GM04504 (cell line): ENCODE measurements at places on chromosomes 6 and 20.

- DNase-seq = no peak
These were observed 43.7 kb downstream of the CDH22 start for GRCh38 chr20:46264391-46265266.

DNA sequence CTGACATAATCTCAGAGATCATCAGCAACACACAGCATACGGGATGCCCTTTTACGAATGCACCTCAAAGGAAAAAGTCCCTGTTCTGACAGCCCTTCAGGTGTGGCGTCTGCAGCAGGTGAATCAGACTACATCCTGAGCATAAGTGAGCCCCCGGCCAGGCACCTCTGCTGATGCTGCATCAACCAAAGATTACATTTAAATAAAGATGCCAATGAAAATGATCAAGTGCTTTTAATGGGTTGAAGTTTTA is 58.7 kb downstream of the INSM1 start:
- DNase-seq = no peak

DNA sequence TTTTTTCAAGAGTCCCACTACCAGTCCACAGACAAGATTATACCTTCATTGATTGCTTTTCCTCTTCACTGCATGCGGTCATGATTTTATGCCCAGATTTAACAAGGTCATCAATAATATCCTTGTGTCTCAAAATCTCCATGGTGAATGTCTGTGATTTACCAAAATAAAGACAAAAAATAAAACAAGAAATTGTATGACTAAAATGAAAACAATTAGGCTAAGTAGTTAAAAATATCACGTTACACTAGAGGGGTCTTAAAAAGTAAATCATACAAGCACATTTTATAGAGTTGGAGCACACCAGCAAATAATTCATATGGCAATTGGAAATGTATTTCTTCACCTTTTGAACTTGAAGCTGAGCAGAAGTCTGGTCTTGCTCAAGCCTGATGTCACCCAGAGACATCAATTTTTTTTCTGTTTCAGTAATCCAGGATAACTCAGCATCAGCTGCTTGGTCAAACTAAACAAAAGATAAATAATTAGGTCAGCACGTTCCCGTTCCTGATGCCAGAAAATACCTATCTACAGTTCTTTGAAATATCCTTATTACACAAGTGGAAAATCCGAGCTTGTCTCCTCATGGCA is 125.4 kb downstream of the DST start:
- DNase-seq = peak; percentile 57

GRCh38 chr6:163707387-163708355 is 293.2 kb downstream of the QKI start:
- no peak for DNase-seq

- no peak for DNase-seq
These were observed 12.5 kb downstream of the PTK7 start for GRCh38 chr6:43088654-43089056.

GRCh38 chr6:138261116-138261780 is 43.0 kb upstream of the PBOV1 start:
- DNase-seq = no peak

DNA sequence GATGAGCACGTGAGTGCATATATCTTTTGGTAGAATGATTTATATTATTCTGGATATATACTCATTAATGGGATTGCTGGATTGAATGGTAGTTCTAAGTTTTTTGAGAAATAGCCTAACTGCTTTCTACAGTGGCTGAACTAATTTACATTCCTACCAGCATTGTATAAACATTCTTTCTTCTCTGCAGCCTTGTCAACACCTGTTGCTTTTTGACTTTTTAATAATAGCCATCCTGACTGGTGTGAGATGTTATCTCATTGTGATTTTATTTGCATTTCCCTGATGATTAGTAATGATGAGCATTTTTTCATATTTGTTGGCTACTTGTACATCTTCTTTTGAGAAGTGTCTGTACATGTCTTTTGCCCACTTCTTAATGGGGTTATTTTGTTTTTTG is 116.3 kb downstream of the ADTRP start:
- DNase-seq = no peak

GRCh38 chr6:170080169-170080827 is 210.6 kb downstream of the DLL1 start:
- no peak for DNase-seq

GRCh38 chr6:43455531-43456428 is at the start of gene DLK2:
Gene DLK2 (minus strand): TSS chr6:43455548. CDS start chr6:43454825, 723 bp downstream.
- no peak for DNase-seq

DNA sequence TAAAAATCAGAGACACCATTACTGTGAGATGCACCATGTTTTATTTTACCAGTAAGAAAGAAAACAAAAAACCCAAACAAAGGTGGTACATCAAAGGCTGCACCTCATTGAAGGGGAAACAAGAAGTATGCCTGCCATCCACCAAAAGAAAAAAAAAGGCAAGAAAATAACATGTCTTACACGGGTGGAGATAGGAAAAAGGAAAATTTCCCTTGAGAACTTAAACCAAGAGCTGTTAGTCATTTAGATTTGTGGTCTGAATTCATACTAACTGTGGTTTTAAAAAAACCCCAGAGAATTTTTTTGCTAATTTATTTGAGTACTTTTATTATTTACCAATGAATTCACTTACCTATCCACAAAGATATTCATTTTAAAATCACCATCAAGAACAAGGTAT is 144.0 kb downstream of the LRRC1 start:
- no peak for DNase-seq

DNA sequence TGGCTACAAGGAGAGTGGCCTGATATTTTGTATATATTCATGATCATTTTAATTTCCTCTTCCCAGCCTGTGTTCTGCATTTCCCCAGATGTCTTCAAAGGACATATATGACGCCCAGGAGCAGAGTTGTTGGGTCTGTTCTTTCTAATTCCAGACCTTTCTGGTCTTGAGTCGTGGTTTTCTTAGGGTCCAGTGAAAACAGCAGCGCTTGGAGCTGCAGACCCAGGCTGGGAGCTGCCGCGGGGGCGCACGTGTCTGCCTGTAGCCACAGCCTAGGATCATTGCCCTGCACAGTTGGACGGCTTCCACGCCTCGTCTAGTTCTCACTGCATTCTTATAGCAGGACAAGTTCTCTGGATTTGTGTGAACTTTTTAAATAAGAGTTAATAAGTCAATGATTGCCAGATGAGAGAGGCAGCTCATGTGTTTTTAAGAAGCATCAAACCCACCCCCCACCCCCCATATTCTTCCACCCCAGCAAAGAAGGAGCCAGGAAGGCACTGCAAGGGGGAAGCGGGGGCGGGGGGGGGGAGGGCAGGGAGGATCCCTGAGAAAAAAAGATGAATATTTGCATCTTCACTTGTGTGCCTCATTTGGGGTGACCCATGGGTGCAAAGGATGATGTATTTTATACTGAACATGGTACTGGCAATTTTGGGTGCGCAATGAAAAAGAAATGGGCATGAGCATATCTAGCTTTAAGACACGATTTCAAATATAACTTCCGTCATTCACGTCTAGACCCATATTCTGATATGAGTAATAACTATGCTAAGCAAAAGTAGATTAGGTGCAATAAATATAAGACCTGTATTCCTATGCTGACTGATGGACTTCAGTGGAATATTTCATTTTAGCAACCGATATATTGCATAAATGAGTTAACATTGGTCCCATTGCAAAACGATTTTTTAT is 160.0 kb downstream of the TBXT start:
- DNase-seq = no peak

GRCh38 chr6:42049948-42050296 is 402 bp upstream of the TAF8 start:
- no peak for DNase-seq

DNA sequence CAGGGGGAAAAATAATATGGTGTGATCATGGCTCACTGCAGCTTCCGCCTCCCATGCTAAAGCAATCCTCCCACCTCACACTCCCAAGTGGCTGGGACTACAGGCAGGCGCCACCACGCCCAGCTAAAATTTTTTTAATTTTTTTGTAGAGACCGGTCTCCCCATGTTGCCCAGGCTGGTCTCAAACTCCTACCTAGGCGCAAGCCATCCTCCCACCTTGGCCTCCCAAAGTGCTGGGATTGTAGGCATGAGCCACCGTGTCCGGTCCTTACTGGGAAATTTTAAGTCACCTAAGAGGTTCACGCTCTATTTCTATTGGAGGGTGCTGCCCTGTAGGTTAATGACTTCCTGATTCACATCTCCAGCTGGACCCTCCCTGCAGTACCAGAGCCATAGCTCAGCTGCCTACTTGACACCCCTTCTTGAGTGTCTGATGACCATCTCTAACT is 626 bp upstream of the CDK5RAP1 start:
- no peak for DNase-seq

DNA sequence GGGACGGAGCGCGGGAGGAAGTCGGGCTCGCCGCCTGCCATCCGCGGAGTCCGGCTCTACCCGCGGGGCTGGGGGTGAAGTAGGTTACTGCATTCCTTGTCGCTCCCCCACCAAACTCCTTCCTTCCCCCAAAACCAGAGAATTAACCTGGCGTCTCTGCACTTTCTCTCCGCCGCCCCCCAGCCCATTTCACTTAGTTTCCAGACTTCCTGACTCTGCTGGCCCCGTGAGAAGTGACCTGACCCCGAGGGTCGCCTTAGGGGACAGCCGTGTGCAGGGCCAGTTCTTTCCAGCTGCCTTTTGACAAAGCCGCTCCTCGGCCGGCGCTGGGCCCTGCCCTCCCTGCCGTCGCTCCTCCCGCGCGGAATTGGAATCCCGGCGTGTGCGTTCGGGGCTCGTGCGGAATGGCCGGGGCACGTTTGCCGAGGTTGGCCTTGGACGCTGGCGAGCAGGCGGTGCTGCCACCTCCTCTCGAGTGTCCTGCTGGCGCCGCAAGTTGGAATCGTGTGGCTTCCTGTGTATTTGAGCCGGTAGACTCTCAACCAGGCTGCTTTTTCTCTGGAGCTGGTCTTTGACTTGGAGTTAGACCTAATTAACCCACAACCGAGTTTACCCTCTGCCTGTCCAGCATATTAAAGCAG is 650 bp downstream of the DCBLD1 start:
- DNase-seq = peak; percentile 25

- no peak for DNase-seq
These were observed 52.6 kb upstream of the PTPRK start for GRCh38 chr6:128573036-128573435.

- no peak for DNase-seq
These were observed 91.0 kb downstream of the TBXT start for GRCh38 chr6:166076625-166077024.
